ENCODE measurements at places on chromosomes 2 and 18.

DNA sequence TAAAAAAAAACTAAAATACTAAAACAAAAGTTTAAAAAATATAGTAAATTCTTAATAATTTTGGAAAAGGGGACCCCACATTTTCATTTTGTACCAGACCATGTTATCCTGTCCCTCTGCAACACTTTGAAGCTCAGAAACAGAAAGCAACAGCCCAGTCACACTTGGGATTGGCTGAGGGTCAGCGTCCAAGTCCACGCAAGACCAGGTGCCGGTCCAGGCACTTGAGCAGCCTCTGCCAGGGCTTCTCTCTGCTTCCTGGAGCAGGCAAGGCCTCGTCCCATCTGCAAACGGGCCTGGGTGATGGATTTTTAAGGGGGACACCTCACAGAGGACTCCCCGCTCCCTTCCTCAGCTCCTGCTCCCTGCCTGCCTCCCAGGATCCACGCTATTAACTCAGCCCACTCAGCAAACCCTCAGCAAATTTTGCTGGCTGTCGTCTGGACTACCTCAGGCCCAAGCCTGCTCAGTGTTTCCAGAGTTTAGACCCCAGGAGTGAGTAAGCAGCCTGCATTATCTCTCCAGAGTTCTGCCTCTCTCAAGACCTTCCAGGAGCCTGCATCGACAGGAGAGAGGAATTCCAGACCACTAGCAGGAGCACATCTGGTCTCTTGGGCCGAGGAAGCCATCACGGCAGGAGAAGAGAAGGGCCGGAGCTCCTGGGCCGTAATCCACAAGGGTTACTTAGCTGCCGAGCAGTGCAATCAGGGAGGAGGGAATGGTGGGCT is 88.7 kb upstream of the STPG4 start:
- no peak for DNase-seq

DNA sequence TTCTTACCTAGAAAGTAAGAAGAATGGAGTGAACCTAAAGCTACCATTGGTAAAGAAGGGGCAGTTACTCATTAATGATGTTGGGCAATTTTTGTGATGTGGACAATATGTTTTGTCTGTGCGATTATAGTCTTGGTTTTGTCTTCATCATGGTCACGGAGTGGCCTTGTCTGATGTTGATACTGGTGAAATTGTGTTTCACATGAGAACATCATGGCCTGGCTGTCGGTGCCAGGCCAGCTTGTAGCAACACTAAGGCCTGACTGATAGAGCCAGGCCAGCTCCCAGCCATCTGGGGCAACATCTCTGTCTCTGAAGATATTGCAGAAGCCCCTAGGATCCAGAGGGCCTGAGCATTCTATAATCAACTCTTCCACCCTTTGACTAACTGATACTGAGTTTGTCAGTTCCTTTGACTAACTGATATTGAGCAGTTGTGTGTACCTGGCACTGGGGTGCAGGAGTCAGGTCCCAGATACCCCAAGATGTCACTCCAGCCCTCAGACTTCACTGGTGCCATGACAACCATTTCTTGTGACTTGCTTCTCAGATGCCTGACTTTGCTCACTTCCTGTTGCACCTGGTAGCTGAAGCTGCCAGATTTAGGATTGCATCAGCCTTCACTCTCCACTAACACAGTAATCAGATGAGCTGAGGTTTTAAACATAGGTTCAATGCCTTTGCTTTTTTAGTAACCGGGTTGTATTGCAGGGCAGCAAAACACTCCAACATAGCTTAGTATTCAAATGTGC is 62.5 kb downstream of the RPIA start:
- peak; percentile 58 for DNase-seq

- peak; percentile 37 for DNase-seq
Measured at GRCh38 chr2:169141713-169142352, 72.5 kb downstream of the DHRS9 start.

DNA sequence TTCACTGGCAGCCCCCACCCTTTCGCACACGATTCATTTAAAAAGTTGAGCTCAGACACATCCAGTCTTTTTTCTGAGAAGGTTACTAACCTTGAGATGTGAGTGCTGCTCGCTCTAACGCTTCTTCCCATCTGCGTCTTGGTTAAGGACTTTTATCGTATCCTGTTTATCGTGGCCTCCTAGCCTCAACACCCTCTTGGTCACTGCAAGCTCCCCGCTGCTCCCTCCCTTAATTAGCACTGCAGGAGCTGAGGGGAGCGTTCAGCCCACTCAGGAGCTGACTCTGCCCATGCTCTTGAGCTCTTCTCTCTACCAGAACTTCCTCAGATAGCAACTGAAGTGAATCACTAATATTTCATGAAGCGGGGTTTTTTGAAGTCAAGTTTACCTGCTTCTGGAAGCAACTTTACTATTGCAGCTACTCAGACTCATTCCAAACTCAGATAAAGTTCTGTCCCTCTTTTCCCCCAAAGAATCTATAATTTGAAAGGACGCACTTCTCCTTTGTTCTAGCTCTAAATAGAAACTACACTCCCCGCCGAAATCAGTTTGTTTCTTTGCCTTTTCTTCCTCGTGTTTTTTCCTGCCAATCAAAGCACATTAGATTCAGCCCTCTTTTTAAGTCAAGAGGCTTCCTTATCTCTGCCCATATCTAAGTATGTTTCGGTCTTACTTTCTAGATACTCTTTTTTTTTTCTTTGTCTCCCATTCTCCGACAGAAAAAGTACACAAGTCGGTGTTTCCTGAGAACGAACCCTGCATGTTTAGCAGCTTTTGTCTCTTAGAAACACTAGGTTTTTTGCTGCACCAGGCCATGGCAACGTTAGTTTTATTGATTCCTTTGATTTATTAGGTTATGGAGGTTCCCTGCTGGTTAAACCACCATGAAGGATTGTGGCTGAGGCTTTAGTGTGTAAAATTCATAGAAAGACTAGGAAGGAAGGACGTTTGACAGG is 9.3 kb upstream of the CD226 start:
- no peak for DNase-seq

GRCh38 chr2:170030040-170030439 is 147.9 kb upstream of the MYO3B start:
- DNase-seq = no peak

DNA sequence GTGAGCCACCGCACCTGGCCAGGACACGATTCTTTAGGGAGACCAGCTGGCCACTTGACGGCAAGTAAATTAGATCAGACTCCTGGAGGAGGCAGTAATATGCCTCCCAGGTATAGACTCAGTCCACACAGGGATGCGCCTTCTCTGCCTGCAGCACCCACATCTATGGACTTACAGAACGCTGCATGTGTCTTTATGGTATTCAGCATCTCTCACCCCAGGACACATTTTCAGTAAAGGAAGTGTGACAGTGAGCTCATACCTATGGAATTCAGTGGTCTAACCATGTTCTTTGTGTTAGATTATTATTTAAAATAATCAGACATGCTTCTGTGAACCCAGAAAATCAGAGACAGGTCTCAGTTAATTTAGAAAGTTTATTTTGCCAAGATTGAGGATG is 5.9 kb upstream of the NARS1 start:
- no peak for DNase-seq

Data from CD8-positive, alpha-beta T cell (primary cell).